ENCODE measurements at places on chromosomes 11 and 22.
A peak's percentile ranks its signal among the peaks of the same experiment; 100 is the strongest.

GRCh38 chr22:23608583-23608982, 23.5 kb downstream of the DRICH1 start:
- DNase-seq = no peak

- no peak for DNase-seq
Measured at GRCh38 chr11:121898903-121899302, 217.1 kb downstream of the BLID start.

DNA sequence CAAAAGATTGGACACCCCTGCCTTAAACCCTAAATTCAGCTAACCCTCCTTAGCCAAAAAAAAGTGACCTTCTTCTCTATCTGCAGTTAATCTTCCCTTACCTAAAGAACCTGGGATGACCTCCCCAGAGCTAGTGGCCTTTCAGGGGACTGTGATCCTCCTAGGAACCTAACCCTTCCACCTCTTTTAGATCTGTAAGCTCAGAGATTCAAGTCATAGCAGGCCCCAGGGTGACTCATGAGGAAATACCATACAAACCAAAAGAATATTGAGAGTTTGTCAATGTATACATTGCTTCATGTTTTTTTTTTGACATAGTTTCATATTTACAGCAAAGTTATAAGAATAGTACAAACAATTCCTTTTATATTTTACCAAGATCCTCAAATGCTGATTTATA, 38.3 kb upstream of the CXCR5 start:
- DNase-seq = no peak

GRCh38 chr11:120578596-120579154, 67.1 kb downstream of the GRIK4 start:
- no peak for DNase-seq

DNA sequence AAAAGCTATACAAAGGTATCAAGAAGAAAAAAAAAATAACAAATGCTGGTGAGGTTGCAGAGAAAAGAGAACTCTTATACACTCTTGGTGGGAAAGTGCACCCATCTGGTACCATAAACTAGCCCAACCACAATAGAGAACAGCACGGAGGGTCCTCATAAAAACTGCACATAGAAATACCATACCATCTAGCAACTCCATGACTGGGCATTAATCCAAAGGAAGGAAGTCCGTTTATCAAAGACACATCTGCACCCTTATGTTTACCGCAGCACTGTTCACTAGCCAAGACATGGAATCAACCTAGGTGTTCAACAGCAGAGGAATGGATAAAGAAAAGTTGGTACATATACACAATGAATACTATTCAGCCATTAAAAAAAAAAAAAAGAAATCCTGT, 10.8 kb upstream of the CLDN5 start:
- DNase-seq = no peak

GRCh38 chr22:37202716-37203115, 9.6 kb downstream of the SSTR3 start:
- no peak for DNase-seq

GRCh38 chr11:102467080-102467708, 14.6 kb upstream of the TMEM123 start:
- no peak for DNase-seq

DNA sequence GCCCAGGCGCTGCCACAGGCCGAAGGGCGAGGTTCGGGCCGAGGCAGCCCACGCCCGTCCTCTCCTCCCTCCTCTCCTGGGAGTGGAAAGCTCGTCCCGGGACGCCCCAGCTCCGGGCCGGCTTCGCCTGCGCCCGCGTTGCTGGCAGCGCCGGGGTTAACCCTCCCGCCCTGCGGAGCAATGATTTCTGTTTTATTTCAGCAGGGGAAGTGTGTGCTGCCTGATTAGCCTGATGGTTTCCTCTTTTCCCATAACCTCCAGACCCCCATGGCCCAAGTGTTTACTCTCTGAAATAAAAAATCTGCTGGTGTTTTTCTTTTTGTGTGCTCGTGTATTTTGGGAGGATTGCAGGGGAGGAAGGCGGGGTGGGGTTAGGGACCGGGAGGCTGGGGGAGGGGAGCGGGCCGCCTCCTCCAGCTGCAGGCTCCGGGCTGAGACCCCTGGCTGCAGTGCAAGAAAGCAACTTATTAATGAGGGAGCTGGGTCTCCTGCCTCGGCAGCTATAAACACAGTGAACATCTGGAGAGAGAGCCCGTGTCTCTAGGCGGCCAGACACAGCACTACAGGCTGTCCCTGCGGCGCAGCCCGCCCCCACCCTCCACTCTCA, 38.6 kb downstream of the ETS1 start:
- peak; percentile 9 for DNase-seq

- DNase-seq = no peak
Measured at GRCh38 chr11:61278001-61278470, 17.1 kb downstream of the VWCE start.

Data from stimulated activated naive CD4-positive, alpha-beta T cell treated with Interleukin-2 at 50 U/mL for 16 hours (primary cell).